Adrenal gland (tissue), 19 donors: ENCODE measurements at places on chromosomes 13 and 19.

- no peak overlapping the region for H3K4me3 ChIP-seq
- no peaks in the 10 kb centered on the region for H3K36me3 ChIP-seq
- DNase-seq: no peak
- no peaks in the 10 kb centered on the region for H3K4me1 ChIP-seq
Observed at GRCh38 chr19:43439032-43439708, 24.5 kb downstream of the TEX101 start.

DNA sequence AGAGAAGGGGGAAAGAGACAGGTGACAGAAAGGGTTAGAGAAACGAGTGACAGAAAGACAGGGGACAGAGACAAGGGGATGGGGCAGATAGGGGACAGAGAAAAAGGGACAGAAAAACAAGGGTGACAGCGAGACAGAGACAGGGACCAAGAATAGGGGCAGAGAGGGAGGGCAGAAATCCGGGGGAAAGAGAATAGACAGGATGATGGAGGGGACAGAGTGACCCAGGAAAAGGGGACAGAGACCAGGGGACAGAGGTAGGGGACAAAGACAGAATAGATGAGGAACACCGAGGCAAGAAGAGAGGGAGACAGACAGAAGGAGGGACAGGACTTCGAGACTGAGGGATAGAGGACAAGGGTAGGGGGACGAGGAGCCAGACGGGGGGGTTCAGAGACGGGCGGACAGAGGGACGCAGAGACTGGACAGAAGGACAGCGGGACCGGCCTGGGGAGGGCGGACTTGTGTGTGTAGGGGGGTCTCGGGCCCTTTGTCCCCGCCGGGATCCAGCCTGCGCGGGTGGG, 593 bp downstream of the CADM4 start:
- peaks cover 20% of the 10 kb centered on the region for H3K4me1 ChIP-seq
- no peak for DNase-seq
- H3K36me3 ChIP-seq: no peaks in the 10 kb centered on the region
- no peak overlapping the region for H3K4me3 ChIP-seq
- no peaks in the 10 kb centered on the region for H3K27me3 ChIP-seq

GRCh38 chr13:86082121-86082520, 282.9 kb upstream of the SLITRK6 start:
- DNase-seq: no peak
- no peaks in the 10 kb centered on the region for H3K4me1 ChIP-seq
- H3K36me3 ChIP-seq: no peaks in the 10 kb centered on the region
- H3K4me3 ChIP-seq: no peak overlapping the region
- H3K27me3 ChIP-seq: no peaks in the 10 kb centered on the region
- no peak overlapping the region for H3K27ac ChIP-seq

DNA sequence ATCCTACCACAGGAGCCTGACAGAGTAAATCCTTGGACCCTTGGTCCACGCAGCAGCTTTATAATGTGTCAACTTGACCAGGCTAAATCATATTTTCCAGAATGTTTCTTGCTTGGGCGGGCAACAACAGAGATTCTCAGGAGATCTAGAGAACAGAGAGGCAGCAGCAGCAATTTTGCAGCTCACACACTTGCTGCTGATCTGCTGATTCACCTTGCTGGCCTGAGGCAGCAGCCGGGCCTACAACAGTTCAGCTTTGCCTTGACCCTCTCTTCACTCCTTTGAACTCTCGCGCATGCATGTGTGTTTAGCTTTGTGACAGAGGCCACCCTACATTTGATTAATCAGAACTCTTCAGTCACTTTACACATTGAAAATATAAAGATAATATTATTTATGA, 159.3 kb downstream of the UGGT2 start:
- H3K36me3 ChIP-seq: no peaks in the 10 kb centered on the region
- no peaks in the 10 kb centered on the region for H3K27me3 ChIP-seq
- peaks cover 6% of the 10 kb centered on the region for H3K4me1 ChIP-seq
- H3K27ac ChIP-seq: no peak overlapping the region

- no peaks in the 10 kb centered on the region for H3K27me3 ChIP-seq
- no peaks in the 10 kb centered on the region for H3K4me1 ChIP-seq
- H3K27ac ChIP-seq: no peak overlapping the region
- no peak for DNase-seq
- no peak overlapping the region for H3K4me3 ChIP-seq
- H3K36me3 ChIP-seq: no peaks in the 10 kb centered on the region
Observed at GRCh38 chr13:67966065-67966464, 735.9 kb upstream of the PCDH9 start.

- peaks cover 9% of the 10 kb centered on the region for H3K36me3 ChIP-seq
- peak overlapping the region; percentile 63 for H3K27ac ChIP-seq
- peaks cover 18% of the 10 kb centered on the region for H3K4me1 ChIP-seq
- no peaks in the 10 kb centered on the region for H3K27me3 ChIP-seq
Observed at GRCh38 chr19:1882089-1882785, 3.1 kb downstream of the ABHD17A start.

DNA sequence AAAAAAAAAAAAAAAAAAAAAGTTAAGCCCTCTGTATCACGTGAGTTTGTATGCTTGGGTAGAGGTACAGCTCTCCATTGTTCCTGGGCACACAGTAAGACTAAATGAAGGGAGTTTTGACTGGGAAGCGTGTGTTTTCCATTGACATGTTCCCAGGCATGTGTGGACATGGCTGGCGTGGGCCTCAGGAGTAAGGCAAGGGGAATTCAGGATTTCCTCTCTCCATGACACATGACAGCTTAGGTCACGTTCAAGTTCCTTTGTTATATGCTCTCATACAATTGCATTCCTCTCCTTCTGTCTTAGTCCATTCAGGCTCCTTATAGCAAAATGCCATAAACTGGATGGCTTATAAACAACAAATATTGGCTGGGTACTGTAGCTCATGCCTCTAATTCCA, 17.1 kb upstream of the MAP3K10 start:
- no peaks in the 10 kb centered on the region for H3K36me3 ChIP-seq
- no peak overlapping the region for H3K4me3 ChIP-seq
- H3K27ac ChIP-seq: no peak overlapping the region

DNA sequence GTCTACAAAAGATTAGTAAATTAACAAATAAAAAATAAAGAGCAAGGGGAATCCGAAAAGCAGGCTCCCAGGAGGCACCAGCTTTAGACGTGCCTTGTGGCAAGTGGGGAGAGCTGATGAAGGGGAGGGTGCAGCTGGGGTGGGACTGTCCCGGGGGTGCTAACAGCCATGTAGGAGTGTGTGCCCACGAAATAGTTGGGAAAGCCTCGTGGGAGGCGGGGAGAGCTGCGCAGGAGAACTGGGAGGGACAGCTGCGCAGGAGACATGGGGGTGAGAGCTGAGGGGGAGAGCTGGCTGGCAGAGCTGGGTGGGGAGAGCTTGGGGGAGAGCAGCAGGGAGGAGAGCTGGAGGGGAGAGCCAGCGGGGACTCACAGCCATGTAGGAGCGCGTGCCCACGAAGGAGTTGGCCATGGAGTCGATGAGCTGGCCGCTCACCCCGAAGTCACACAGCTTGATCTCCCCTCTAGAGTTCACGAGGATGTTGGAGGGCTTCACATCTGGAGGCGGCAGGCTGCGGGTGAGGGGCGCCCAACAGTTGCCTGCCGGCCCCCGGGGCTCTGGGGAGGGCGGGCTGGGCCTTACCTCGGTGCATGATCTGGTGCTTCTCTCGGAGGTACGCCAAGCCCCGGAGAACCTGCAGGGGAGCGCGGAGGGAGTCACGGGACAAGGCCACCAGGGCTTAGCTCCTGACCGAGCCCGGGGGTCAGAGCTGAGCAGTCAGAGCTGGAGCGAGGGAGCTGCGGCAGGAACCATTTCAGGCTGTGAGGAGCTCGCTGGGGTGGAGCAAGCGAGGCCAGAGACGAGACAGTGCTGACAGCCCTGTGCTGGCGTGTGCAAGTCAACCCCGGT, 23.1 kb downstream of the MAP2K2 start:
- no peaks in the 10 kb centered on the region for H3K36me3 ChIP-seq
- no peak for DNase-seq
- H3K27me3 ChIP-seq: no peaks in the 10 kb centered on the region
- no peak overlapping the region for H3K4me3 ChIP-seq

- no peak for DNase-seq
- no peak overlapping the region for H3K27ac ChIP-seq
- H3K4me3 ChIP-seq: no peak overlapping the region
- H3K36me3 ChIP-seq: no peaks in the 10 kb centered on the region
Observed at GRCh38 chr19:2703691-2704216, 1.3 kb upstream of the GNG7 start.

DNA sequence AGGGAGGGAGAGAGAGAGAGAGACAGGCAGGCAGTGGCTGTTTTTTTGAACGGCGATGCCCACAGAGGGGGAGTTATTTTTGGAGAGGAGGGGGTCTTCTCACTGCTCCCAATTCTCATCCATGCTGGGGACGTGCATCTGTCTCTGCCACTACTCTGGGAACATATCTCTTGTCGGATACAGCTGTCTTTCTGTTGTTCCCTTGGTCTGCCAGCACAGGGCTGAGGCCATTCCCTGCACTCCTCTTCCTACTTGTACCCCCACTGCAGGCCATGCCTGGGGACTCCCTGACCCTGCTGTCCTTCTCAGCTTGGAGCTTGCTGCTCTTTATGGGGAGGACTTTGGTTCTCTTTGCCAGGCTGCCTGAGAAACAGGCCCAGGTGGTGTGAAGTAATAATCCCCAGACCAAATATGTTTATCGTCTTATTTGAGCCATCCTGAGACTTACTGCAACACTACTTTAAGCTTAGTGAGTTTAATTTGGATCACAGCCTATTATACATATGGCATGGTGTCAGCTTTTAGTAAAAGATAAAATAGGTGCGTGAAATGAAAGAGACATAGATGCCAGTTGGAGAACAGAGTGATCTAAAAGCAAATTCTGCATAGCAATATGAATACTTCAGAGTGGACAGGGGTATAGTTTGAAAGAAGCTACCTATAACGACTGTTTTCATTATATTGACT, 19.1 kb downstream of the LRCH1 start:
- H3K27me3 ChIP-seq: no peaks in the 10 kb centered on the region
- H3K36me3 ChIP-seq: no peaks in the 10 kb centered on the region
- DNase-seq: no peak
- H3K27ac ChIP-seq: no peak overlapping the region

DNA sequence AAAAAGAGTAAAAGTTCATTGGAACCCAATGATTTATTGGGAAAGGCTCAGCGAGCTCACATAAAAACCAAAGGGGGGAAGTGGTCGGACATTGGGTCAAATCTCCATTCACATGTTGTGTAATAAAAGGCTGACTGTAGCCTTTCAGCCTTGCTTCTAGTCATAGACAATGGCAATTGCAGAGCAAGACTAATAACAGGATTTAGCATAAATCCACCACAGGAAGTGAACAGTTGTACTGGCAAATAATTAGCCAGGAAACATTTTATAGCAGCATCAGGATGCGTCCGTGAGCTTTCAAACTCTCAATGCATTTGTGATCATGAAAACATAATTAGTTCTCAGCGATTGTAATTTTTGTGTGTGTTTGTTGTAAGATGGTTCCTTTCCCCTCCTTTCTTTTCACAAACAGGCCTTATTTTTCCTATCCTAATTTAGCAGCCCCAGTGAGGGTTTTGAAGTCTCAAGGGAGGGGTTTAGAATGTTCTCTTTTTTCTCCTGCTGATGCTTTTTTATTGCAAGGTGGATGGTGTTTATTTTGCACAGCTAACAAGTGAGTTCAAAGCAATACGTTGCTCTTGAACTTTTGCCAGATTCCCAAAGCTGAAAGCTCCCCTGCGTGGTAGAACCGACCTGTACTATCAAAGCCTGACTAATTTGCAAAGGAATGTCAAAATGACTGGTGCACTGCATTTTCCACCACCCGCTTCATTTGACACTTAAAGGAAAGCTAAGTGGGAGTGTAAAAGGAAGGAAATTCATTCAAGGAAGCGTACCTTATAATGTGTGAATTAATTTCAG, 105.6 kb downstream of the SPRY2 start:
- no peaks in the 10 kb centered on the region for H3K27me3 ChIP-seq
- no peak overlapping the region for H3K4me3 ChIP-seq
- DNase-seq: no peak
- H3K36me3 ChIP-seq: no peaks in the 10 kb centered on the region

- no peaks in the 10 kb centered on the region for H3K27me3 ChIP-seq
- H3K36me3 ChIP-seq: no peaks in the 10 kb centered on the region
- DNase-seq: no peak
- H3K4me3 ChIP-seq: no peak overlapping the region
- no peak overlapping the region for H3K27ac ChIP-seq
- H3K4me1 ChIP-seq: no peaks in the 10 kb centered on the region
Observed at GRCh38 chr13:52879950-52880741, 31.7 kb upstream of the PCDH8 start.
